Thoracic aorta (tissue), 2 donors: ENCODE measurements at places on chromosomes 3 and 15. TPM values are rescaled to one million over a fixed set of nuclear protein-coding genes. Genes with fewer than 3 reads are reported as not detected.

Gene SPESP1
- 2.7 TPM for total RNA-seq

Gene AHSG
- total RNA-seq: not detected

Gene SCN5A
- total RNA-seq: 14.4 TPM

Gene TOMM70
- total RNA-seq: 22.5 TPM

Gene ACTC1
- 47.7 TPM for total RNA-seq
